ENCODE measurements at places on chromosomes 4 and X.

DNA sequence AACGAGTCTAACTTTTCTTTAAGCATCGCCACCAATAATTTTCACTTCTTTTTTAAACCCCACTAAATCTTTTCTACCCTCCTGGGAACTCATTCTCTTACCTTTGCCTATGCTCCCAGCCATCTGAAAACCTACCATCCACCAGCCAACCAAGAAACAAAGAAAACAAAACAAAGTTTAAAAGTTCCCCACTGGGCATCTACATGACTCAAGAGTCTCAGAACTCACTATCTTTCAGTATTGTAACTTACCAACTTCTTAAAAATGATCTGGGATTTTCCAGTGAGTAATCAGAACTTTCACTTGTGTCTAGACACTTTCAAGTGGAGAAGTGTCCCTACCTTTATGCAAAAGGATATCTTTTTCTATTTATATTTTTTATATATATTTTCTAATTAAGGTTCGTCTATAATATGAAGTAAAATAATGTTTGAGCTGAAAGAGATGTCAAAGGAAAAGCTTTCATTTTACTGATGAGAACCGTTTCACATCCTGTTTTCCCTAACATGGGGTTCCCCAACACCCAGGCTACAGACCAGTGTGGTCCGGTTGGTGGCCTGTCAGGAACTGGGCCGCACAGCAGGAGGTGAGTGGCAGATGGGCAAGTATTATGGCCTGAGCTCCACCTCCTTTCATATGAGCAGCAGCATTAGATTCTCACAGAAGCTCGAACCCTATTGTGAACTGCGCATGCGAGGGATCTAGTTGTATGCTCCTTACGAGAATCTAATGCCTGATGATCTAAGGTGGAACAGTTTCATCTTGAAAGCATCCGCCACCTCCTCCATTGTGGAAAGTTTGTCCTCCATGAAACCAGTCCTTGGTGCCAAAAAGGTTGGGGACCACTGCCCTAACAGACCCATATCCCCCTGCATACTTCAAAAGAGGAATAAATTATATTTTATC lies 9.8 kb upstream of the TIGD2 start:
- peak; percentile 21 for DNase-seq

DNA sequence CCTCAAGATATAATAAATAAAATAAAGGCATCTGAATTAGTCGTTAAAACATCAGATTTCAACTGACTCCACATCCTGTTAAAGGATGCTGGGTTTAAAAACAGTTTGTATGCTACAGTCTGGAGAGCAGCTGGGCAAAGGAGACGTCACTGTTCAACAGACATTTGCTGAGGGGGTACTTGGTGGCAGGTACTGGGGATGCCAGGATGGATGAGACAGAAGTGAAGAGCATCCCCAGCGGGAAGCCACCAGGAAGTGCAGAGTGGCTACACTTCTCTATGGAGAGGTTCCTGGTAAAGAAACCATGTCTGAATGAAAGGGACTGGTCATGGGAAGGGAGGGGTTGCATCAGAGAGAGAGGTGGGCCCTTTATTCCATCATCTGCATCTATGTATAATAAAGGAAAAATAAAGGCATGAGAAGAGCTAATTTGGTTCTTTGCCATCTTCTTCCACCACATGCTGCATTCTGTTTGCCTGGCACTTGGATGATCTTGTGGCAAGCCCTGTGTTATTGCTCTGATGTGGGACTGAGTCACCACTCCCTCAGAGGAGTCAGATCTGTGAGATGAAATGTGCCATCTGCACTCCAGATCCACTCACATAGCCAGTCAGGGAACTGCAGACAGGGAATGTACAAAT lies 145.0 kb downstream of the SOWAHB start:
- no peak for DNase-seq

GRCh38 chr4:139202991-139203390 lies 26.0 kb upstream of the ELF2 start:
- no peak for DNase-seq

- DNase-seq = no peak
These were observed 33.8 kb upstream of the ZNF518B start for GRCh38 chr4:10490996-10491395.

- peak; percentile 4 for DNase-seq
These were observed 92.2 kb upstream of the SPRY1 start for GRCh38 chr4:123304151-123304964.

DNA sequence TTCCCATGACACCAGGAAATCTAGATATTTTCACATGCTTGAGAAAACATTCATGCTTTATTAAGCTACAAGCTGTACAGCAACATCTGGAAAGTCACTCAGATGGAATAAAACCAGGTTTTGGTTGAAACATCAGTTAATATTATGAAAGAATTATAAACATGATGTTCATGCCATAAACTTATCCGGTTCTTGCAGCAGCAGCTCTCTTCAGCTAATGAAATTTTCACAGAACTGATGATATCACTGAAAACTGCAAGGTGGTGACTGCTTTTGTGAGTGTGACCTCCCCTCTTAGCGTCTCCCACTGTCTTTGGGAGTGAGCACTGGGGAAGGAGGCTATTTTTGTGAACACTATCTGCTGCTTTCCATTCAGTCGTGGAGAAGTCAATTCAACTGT lies 56.9 kb downstream of the ARHGAP10 start:
- DNase-seq = no peak

DNA sequence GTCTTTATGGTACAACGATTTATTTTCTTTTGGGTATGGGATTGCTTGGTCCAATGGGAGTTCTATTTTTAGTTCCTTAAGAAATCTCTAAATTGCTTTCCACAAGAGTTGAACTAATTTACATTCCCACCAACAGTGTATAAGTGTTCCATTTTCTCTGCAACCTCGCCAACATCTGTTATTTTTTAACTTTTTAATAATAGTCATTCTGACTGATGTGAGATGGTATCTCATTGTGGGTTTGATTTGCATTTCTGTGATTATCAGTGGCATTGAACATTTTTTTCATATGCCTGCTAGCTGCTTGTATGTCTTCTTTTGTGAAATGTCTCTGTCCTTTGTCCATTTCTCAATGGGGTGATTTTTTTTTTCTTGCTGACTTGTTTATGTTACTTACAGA lies 42.8 kb downstream of the UCHL1 start:
- no peak for DNase-seq

- no peak for DNase-seq
These were observed 191.3 kb downstream of the SMIM20 start for GRCh38 chr4:26105337-26105736.
